ENCODE measurements at places on chromosomes 1 and 21. TPM values are rescaled to one million over a fixed set of nuclear protein-coding genes. Genes with fewer than 3 reads are reported as not detected.
A peak's percentile ranks its signal among the peaks of the same experiment; 100 is the strongest.

The RAB7B gene
- total RNA-seq = 22.5 TPM

- no peak overlapping the region for H3K27ac ChIP-seq
- H3K4me3 ChIP-seq = no peak overlapping the region
- no peaks in the 10 kb centered on the region for H3K27me3 ChIP-seq
Measured at GRCh38 chr1:9792156-9793042, 31.4 kb downstream of the CLSTN1 start.

GRCh38 chr1:18881642-18882431 is 20.5 kb downstream of the ALDH4A1 start:
- H3K4me1 ChIP-seq = no peaks in the 10 kb centered on the region
- H3K4me3 ChIP-seq = no peak overlapping the region
- no peak overlapping the region for H3K27ac ChIP-seq

DNA sequence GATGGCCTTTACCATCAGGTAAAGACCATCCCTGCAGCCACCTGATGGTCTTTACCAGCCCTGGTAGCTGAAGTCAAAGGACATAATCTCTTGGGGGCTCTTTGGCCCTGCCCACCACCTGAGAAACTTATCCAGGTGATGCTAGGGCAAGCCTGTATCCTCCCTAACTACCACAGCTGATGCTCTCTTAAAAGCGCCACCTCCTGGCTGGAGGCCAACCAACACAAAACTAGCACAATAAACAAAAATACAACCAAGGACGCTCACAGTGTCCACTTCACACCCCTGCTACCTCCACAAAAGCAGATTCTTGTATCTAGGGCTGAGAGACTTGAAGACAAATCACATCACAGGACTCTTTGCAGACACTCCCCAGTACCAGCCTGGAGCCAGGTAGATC is 357.1 kb upstream of the POU3F1 start:
- no peak overlapping the region for H3K4me3 ChIP-seq
- H3K27me3 ChIP-seq = no peaks in the 10 kb centered on the region
- no peak for DNase-seq

The EXTL2 gene
- 63.3 TPM for total RNA-seq

The NR5A2 gene
- 7.7 TPM for total RNA-seq

DNA sequence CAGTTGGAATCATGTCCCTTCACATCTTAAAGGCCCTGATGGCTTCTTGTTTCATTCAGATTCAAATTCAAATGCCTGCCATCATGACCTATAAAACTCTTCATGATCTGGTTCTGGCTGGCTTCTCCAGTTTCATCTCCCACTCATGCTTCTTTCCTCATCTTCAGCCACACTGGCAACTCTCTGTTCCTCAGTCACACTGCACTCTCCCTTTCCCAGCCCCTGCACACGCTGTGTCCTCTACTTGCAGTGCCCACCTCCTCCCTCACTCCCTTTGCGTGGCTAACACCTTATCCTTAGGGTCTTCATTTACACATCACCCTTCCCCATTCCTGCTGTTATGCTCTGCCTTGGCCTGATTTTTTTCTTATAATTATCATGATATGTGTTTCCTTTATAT is 120.6 kb upstream of the LMO4 start:
- DNase-seq = no peak
- H3K27ac ChIP-seq = no peak overlapping the region
- H3K27me3 ChIP-seq = no peaks in the 10 kb centered on the region
- no peaks in the 10 kb centered on the region for H3K36me3 ChIP-seq
- no peaks in the 10 kb centered on the region for H3K4me1 ChIP-seq
- H3K4me3 ChIP-seq = no peak overlapping the region

- no peaks in the 10 kb centered on the region for H3K27me3 ChIP-seq
- H3K36me3 ChIP-seq = no peaks in the 10 kb centered on the region
- no peak for DNase-seq
- H3K27ac ChIP-seq = peak overlapping the region; percentile 20
Measured at GRCh38 chr1:84583648-84584047, 9.4 kb upstream of the CTBS start.

DNA sequence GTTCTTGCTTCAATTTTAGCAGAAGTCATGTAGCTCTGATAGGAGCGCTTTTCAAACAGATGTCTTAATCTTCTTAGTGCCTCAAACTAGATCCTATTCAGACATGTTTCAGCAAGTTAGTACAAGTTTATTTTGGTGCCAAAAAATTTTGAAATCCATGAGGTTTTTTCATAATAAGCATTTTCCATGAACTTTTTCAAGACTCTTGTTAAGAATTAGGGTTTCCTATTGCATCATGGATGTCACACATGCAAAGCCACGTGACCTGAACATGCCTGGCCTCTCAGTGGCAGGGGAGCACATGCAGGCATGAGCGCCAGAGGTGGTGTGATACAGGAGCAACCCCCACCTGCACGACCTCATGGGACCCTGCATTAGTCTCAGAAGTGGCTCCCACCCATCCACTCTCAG is 67.6 kb downstream of the POFUT2 start:
- H3K27me3 ChIP-seq = no peaks in the 10 kb centered on the region
- no peak for DNase-seq
- no peaks in the 10 kb centered on the region for H3K4me1 ChIP-seq
- no peaks in the 10 kb centered on the region for H3K36me3 ChIP-seq
- H3K27ac ChIP-seq = no peak overlapping the region
- no peak overlapping the region for H3K4me3 ChIP-seq

DNA sequence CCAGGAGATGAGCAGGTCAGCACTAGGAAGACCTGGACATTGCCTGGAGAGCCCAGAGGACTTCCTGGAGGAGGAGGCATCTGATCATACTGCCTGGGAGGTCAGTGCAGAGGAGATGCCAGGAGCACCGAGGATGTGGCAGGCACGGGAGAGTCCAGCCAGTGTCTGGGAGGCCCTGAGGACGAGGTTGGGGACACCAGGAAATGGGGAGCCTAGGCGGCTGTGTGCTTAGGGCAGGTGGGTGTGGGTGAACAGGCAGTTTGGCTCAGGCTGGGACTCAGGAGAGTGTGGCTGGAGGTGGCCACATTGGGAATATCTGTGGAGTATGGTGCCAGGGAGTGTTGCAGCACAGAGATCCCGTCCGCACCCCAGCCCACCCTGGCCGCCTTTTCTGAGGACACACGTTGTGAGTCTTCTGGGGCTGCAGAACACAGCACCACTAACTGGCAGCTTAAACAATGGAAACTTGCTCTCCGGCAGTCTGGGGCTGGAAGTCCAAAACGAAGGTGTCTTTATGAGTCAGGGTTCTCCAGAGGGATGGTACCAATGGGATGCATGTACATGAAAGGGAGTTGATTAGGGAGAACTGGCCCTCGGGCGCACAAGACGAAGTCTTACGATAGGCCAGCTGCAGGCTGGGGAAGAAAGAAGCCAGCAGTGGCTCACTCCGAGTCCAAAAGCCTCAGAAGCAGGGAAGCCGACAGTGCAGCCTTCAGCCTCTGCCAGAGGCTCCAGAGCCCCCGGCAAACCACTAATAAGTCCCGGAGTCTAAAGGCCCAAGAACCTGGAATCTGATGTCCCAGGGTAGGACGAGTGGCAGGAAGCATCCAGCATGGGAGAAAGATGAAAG is 58.0 kb downstream of the FAAP20 start:
- no peaks in the 10 kb centered on the region for H3K36me3 ChIP-seq
- H3K4me1 ChIP-seq = no peaks in the 10 kb centered on the region
- no peak overlapping the region for H3K27ac ChIP-seq
- no peak for DNase-seq
- H3K4me3 ChIP-seq = no peak overlapping the region

GRCh38 chr1:23122796-23123195 is 45.9 kb downstream of the LUZP1 start:
- no peak overlapping the region for H3K4me3 ChIP-seq
- no peaks in the 10 kb centered on the region for H3K36me3 ChIP-seq

DNA sequence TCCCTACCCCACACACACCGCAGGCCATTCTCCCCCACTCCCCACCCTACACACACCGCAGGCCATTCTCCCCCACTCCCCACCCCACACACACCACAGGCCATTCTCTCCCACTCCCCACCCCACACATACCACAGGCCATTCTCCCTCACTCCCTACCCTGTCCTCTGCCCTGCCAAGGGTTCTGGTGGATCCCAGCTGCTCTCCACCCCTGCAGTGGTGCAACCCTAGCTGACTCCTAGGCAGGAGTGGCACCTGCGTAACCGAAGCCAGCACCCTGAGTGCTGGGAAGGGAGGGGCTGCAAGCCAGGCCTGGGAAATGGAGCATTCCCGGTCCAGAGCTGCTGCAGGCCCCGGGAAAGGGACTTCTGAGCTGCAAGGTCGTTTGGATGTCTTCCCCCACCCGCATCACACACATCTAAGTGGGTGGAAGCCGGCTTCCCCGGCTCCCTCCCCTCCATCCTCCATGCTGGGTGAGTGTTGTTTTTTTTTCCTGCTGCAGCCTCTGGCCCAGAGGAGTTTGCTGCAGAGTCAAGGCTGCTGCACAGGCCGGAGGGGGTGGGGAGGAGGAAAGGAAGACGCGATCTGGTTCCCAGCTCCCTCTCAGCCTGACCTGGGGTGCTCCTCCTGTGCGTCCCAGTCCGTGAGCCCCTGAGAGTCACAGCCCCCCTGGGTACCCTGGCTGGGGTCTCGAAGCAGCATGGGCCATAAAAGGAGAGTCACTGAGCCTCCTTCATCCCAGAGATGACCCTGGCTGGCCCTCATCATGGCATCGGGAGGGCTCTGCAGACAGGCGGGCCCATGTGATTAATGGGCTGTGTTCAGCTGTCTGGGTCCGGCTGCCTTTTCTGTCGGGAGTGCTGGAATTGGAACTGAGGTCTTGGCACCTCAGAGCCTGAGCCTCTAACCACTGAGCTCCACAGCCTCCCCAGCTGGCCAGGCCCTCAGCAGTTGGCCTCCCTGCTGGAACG is 16.1 kb downstream of the H6PD start:
- no peak overlapping the region for H3K4me3 ChIP-seq
- no peaks in the 10 kb centered on the region for H3K27me3 ChIP-seq
- no peaks in the 10 kb centered on the region for H3K36me3 ChIP-seq
- H3K4me1 ChIP-seq = peaks cover 21% of the 10 kb centered on the region
- DNase-seq = no peak

The NBPF19 gene
- 39.6 TPM for total RNA-seq

DNA sequence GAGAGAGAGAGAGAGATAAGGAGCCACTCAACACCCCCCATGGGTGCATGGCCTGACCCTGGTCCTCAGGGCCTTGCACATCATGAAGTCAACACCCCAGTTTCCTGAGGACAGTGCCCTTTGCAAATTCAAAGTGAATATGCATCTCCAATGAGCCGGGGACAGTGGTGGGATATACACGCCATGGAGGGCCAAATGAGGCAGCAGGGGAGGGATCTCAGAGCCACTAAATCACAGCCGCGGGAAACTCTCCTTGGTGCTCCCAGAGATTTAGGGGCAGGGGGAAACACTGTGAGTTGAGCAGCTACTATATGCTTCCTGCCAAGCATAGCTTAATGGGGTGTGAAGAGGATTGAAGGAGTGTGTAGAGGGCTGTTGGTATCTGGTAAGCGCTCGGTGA is 35.5 kb downstream of the MATN1 start:
- no peaks in the 10 kb centered on the region for H3K27me3 ChIP-seq
- peak overlapping the region; percentile 90 for H3K27ac ChIP-seq
- no peak overlapping the region for H3K4me3 ChIP-seq
- H3K36me3 ChIP-seq = no peaks in the 10 kb centered on the region
- peaks cover 12% of the 10 kb centered on the region for H3K4me1 ChIP-seq
- no peak for DNase-seq

The VPS13D gene
- 33.2 TPM for total RNA-seq

The RIPK4 gene
- not detected for total RNA-seq

DNA sequence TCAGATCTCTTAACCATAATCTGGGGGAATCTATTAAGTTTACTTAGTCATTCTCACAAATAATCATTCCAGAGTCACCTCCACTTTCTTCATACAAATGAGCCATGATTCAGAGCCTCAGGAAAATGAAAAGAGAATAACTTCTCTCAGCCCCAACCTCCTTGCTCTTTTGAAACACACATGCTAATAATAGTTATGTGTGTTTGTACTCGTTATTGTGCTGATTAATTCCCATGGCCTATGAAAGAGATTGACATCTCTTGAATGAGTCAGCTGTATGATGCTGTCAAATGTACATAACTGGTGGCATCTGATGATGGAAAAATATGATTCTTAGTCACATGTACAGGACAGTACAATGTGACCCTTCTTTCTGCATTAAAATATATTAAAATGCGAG is 41.5 kb downstream of the DTL start:
- H3K36me3 ChIP-seq = no peaks in the 10 kb centered on the region
- no peaks in the 10 kb centered on the region for H3K4me1 ChIP-seq
- no peak overlapping the region for H3K27ac ChIP-seq
- H3K4me3 ChIP-seq = no peak overlapping the region

- no peaks in the 10 kb centered on the region for H3K27me3 ChIP-seq
- peak; percentile 71 for DNase-seq
- peaks cover 18% of the 10 kb centered on the region for H3K4me1 ChIP-seq
- H3K4me3 ChIP-seq = no peak overlapping the region
Measured at GRCh38 chr1:109792056-109792831, 28.5 kb upstream of the EPS8L3 start.

GRCh38 chr1:8670371-8670818 is 147.0 kb downstream of the RERE start:
- H3K27me3 ChIP-seq = no peaks in the 10 kb centered on the region
- no peaks in the 10 kb centered on the region for H3K36me3 ChIP-seq
- DNase-seq = no peak
- peaks cover 6% of the 10 kb centered on the region for H3K4me1 ChIP-seq
- H3K27ac ChIP-seq = peak overlapping the region; percentile 38

The YRDC gene
- 10.5 TPM for total RNA-seq

The FCRL1 gene
- 1.1 TPM for total RNA-seq

DNA sequence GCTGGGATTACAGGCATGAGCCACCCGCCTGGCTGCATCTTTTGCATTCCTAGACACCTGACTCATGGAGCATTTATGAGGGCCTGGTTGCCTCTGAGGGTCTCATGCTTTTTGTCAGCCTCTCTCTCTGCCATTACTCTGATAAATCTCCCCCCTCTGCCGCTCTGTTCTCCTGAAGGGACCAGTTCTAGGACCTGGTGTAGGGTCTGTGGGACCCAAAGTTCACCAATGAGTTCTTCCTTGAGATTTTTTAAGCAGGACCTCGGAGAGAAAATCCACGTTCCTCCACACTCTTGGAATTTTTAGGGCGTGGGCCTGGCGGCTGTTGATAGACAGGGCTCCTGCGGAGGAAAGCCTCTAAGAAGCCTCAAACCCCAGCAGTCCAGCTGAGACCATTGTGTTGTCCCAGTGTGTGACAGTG is 91.9 kb upstream of the ERRFI1 start:
- no peak for DNase-seq
- no peaks in the 10 kb centered on the region for H3K36me3 ChIP-seq
- no peak overlapping the region for H3K4me3 ChIP-seq
- H3K27me3 ChIP-seq = no peaks in the 10 kb centered on the region
- peaks cover 22% of the 10 kb centered on the region for H3K4me1 ChIP-seq
- H3K27ac ChIP-seq = peak overlapping the region; percentile 95

DNA sequence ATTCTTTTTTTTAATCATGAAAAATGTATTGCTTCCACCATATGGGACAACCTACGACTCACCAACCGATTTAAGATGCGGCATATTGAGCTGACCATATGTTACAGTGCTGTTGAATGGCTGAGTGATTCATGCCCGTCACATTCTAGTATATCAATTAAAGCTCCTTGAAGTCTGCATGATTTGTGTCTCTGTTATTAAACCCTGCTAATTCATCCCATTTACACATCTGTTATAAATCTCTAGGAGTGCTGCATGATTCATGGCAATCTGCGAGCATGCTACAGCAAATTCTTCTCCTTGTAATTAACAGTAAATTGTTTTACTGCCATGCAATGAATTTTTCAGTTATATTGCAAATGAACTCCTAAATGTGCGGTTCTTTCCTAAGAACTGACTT is 239.8 kb downstream of the USH2A start:
- H3K27me3 ChIP-seq = no peaks in the 10 kb centered on the region
- H3K4me1 ChIP-seq = no peaks in the 10 kb centered on the region
- H3K4me3 ChIP-seq = no peak overlapping the region

GRCh38 chr1:91122106-91122717 is 100.4 kb upstream of the ZNF644 start:
- DNase-seq = no peak
- no peaks in the 10 kb centered on the region for H3K36me3 ChIP-seq
- H3K4me3 ChIP-seq = no peak overlapping the region
- no peaks in the 10 kb centered on the region for H3K4me1 ChIP-seq
- no peaks in the 10 kb centered on the region for H3K27me3 ChIP-seq

The AMY1C gene
- total RNA-seq = not detected
